Stimulated activated naive CD4-positive, alpha-beta T cell treated with Interleukin-2 at 50 U/mL for 16 hours (primary cell): ENCODE measurements at places on chromosomes 12 and 14.

GRCh38 chr12:52198454-52199215 is 6.8 kb upstream of the KRT80 start:
- no peak for DNase-seq

GRCh38 chr14:47179906-47180305 is 495.5 kb downstream of the MDGA2 start:
- DNase-seq: no peak

- DNase-seq: no peak
Measured at GRCh38 chr14:81209167-81209836, 11.5 kb downstream of the GTF2A1 start.

DNA sequence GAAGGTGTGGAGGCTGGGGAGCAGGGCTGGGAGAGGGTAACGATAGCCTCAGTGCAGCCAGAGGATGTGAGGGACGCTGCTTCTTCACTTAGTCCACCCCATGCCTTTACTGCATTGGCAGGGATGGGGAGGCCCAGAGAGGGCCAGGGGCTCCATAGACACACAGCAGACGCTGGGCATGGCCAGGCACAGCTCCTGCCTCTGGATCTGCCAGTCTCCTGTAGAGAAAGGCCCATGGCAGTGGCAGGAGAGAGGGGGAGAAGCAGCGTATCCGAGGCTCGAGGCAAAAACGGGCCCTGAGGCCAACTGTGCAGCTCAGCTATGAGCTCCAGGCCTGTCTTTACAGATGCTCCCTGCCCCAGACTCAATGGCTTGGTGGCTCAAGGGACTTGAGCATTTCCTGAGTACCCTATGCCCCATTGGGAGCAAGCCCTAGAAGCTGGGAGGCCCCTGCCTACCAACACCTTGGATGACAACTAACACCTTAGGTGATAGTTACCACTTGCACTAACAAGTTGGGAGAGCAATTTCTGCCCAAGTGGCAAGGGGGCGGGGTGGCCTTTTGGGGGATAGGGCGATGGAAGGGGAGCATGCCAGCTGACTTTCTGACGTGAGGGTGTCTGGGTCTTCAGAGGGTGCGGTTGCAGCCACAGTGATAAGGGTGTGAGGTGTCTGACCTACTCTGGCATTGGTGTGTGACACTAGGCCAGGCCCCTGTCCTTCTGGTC is 5.0 kb upstream of the LBHD2 start:
- no peak for DNase-seq

DNA sequence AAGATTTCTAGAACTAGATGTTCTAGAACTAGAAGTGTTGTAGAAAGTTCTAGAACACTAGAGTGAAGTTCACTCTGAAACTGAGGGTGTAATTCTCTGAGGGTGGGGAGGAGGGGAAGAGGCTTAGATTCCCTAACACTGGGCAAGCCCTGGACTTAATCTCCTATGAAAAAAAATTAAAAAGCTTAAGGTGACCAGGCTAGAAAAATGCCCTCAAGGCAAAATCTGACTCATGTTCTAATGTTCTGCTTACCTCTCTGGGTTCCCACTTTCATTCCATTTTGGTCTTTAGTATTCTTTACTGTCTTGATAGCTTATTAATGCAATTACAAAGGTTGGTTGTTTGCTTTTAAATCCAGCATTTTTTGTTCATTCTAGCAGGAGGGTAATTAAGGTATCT is 101.5 kb downstream of the KICS2 start:
- no peak for DNase-seq
